GM23338 (cell line): ENCODE measurements at places on chromosomes 5 and 9. TPM values are rescaled to one million over a fixed set of nuclear protein-coding genes. Genes with fewer than 3 reads are reported as not detected.

- no peaks in the 10 kb centered on the region for H3K36me3 ChIP-seq
- peak overlapping the region; percentile 95 for H3K4me3 ChIP-seq
- H3K27me3 ChIP-seq, result peaks cover 24% of the 10 kb centered on the region
- H3K4me1 ChIP-seq, result peaks cover 35% of the 10 kb centered on the region
- no peak overlapping the region for H3K27ac ChIP-seq
Observed at GRCh38 chr9:8857068-8857925, 1057.7 kb upstream of the DMAC1 start.

- no peak overlapping the region; the same call in 1 of the 2 replicates for H3K27ac ChIP-seq
- H3K4me3 ChIP-seq, result no peak overlapping the region
- H3K36me3 ChIP-seq, result no peaks in the 10 kb centered on the region
Observed at GRCh38 chr9:72524820-72525540, 3.6 kb downstream of the TMC1 start.

- no peaks in the 10 kb centered on the region for H3K27me3 ChIP-seq
- no peak overlapping the region for H3K4me3 ChIP-seq
- H3K36me3 ChIP-seq, result no peaks in the 10 kb centered on the region
- no peak for DNase-seq
- no peak overlapping the region for H3K27ac ChIP-seq
- peaks cover 11% of the 10 kb centered on the region for H3K4me1 ChIP-seq
Observed at GRCh38 chr5:100560860-100561259, 25.7 kb downstream of the FAM174A start.

DNA sequence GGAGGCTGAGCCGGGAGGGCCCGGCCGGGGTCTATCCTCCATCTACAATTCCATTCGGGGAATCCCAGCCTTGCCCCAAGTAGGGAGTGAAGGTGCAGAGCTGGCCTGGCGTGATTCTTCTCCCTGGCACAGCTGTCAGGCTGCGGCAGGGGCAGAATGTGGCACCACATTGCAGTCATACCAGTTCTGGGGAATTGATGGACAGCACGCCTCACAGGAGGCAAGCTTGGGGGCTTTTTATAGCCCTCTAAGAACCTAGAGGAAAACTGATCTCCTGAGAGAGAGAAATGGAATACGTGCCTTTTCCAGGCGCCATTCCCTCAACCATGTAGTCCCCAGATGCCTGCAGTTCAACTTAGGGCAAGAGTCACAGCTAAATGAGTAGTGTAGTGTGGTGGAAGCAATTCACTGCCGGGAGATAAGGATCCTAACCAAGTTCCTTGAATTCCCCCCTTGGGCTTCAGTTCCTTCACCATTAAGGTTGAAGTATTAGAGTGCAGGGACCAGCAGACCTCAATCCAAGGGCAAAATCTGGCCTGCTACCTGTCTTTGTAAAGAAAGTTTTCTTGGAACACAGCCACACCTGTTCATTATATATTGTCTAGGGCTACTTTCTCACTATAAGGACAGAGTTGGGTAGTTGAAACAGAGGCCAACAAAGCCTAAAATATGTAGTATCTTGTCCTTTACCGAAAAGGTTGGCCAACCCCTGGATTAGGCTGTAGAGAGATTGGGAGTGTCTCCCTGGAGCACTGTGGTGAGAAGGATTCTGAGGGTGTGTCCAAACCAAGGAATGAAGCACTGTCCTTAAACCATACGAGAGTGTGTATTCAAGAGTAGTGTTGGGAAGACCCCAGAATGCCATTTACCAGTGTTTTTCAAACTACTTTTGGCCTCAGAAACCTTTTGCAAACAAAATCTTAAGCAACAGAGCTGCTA is 10.6 kb downstream of the AFAP1L1 start:
- no peak overlapping the region for H3K27ac ChIP-seq
- no peaks in the 10 kb centered on the region for H3K36me3 ChIP-seq
- no peaks in the 10 kb centered on the region for H3K27me3 ChIP-seq
- DNase-seq, result no peak

GRCh38 chr9:124762633-124763032 is 8.5 kb downstream of the NR6A1 start:
- DNase-seq, result no peak
- no peak overlapping the region for H3K4me3 ChIP-seq
- H3K27me3 ChIP-seq, result peaks cover 17% of the 10 kb centered on the region
- H3K36me3 ChIP-seq, result no peaks in the 10 kb centered on the region
- no peak overlapping the region for H3K27ac ChIP-seq

The C6 gene
- total RNA-seq, result not detected in 2 replicates

The GMCL2 gene
- total RNA-seq, result 0.07 and 0.08 TPM in 2 replicates

The LRRTM2 gene
- not detected in 2 replicates for total RNA-seq
